ENCODE measurements at places on chromosomes 4 and X.

DNA sequence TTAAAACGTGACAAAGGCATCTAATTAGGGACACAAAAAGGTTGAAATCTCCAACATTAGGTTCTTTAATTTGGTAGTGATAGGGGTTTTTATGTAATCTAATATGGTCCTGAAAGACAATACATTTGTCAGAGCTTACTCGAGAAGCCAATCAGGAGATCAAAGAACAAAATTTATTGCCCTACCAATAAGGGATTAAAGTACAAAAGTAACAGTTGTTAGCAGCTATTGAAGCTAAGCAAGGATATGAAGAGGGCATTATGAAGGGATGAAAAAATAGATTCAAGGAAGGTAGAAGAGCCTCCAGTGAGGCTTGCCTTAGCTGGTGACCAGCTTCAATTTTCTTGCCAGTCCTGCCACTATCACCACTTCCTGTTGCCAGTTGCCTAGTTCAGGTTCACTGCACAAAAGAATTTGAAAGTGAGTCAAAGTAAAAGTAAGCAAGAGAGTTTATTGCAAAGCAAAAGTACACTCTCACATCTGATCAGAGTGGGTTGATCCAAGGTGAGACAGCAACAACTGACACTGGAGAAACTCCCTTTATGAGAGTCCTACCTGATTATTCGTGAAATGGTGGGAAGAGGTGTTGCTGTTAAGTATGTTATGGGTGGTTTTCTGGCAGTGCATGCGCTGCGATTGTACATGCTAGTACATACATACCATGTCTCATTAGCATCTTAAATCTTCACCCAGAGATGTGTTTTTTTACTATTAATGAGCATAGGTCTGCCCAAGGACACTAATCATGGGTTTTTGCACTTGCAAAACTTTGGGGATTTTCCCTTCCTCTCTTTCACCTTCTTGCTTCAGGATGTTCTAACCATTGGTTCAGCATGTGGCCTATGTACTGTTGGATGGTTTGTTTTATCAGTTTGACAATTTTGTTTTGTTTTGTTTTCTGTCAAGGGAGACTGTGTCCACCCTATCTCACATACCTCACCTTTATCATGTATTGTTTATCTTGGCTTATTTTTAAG, 263.2 kb upstream of the ITM2A start:
- no peak for DNase-seq

DNA sequence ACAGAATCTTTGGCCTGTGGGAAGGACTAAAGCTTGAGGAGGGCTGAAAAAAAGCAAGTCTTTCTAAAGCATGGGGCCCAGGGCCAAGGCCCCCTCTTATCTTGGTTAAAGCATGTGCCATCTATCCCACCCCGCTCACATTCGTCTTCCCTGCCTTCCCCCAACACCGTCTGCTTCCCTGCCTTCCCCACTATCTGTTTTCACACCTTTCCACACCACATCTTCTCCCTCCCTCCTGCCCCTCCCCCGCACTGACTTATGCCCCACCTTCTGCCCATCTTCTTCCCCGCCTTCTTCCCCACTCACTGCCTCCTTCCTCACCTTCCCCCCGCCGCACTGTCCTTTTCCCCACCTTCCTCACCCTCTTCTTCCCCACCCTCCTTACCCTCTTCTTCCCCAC, 890 bp upstream of the NAP1L5 start:
- DNase-seq: no peak

DNA sequence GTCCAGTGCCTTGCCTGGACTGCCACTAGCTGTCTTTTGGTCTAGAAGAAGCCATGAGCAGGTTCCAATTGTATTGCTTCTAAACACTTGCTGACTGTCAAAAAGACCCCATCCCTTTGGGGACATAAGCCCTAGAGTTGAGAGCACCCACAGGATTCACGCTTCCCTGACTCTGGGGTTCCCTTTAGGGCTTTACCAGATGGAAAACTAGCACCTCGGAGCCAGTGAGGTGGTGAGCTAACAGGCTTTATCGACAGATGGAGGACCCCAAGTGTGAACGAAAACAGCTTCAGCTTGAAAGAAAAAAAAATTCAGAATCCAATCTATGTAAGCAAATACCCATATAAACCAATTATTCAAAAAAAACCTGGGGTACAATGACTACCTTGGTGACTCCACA, 90.8 kb downstream of the NAA11 start:
- no peak for DNase-seq

DNA sequence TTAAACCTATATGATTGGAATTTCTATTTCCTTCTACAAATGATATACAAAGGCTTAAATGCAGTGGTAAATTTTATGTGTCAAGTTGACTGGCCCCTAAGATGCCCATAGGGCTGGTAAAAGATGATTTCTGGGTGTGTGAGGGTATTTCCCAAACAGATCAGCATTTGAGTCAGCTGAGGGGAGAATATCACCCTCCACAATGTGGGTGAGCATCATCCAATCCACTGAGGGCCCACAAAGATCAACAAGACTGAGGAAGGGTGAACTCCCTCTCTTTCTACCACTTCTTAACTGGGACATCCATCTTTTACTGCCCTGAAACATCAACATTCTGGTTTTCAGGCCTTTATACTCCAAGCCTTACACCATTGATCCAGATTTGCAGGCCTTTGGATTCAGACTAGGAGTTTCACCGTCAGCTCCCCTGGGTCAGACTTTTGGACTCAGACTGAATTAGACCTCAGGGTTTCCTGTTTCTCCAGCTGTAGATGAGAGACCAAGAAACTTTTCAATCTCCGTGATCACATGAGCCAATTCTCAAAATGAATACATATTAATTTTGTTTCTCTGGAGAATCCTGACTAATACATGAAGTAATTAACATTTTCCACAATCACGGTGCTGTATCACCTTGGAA, 1020.7 kb upstream of the SLIT2 start:
- DNase-seq: no peak

- DNase-seq: no peak
These were observed 2209.9 kb downstream of the PCDH7 start for GRCh38 chr4:32929796-32930699.

GRCh38 chrX:100294965-100295364, 115.1 kb downstream of the PCDH19 start:
- no peak for DNase-seq

DNA sequence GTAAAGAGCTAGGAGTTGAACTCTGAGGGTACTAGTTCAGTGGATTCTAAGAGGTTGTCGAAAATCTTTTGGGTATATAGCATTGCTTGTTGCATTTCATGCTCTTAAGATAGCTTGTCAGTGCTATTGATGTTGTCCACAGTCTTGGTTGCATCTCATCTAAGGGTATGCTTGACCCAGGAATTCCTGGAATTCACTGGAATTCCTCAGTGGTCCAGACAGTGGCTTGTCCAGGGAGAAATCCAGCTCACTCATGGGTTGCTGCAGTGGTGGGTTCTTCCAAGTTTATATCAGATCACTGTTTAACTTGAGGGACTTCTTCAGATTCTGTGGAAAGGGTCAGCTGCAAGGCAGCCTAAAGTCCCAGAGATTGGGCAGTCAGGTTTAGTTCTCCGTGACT, 29.8 kb upstream of the SMARCAD1 start:
- DNase-seq: no peak
